GOT3 (cell line): ENCODE measurements at places on chromosomes 13 and 19.

DNA sequence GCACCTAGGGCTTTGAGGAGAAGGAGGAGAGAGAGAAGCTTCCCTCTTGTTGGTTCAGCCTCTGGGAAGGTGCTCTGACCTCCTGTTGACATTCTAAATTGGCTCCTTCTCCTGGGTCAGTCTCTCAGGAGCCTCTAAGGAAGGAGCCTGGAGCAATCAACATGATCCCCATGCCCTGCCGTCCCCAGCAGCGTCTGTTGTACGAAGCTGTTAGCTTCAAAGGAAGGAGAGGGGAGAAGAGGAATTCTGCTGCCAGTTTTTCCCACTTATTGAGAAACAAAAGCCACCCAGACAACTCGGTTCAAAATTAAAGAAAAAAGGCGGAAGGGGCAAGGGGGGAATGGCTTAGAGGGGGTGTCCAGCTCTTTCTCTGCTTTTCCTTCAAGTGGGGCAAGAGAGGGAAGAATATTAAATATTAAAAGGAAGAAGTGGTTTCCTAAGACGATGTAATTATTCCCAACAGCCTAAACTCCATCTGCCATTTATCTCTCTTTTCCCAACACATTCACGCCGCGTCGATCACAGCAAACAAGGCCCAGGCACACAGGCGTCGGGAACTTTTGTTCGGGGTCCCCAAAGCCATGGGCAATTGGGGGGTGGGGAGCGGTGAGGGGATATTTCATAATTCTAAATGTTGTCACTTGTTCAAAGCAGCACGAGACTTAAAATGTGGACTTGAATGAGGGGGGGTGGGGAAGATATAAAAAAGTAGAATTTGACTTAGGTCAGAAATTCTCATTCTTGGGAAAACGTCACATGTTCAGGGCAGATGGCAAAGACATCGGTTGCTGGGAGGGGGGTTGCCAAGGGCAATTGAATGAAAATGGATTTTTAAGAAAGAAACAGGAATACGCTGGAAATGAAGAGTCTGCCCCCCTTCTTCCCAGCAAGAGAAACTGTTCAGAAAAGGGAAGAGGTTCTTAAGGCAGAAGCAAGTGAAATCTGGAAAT is 116.8 kb upstream of the CACNA1A start:
- DNase-seq: no peak

DNA sequence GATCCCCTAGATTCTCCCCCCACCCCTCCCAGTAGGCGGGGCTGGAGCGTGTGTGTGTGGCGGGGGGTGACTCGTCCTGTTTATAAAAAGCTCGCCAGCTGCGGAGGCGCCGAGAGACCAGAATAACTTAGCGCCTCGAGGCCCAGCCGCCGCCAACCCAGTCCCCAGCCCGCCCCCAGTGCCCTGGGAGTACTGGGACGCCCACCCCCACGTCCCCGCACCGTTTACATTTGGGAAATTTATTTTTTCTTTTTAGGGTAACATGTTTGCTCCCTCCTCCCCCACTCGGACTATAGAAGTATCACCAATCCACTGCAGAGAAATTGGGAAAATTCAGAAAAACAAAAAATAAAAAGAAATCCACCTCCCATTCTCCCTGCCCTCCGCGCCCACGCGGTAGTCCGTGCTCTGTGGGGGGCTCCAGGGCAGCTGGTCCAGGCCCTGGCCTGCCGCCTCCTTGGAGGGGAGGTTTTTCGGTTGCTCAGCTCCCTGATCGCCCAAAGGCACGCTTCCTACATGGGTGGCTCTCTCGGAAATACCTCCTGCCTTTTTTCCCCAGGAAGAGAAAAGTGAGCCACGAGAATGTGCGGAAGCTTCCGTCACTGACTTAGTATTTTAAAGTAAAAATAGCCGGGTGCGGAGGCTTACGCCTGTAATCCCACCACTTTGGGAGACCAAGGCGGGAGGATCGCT is 1.5 kb upstream of the RAB3A start:
- no peak for DNase-seq

DNA sequence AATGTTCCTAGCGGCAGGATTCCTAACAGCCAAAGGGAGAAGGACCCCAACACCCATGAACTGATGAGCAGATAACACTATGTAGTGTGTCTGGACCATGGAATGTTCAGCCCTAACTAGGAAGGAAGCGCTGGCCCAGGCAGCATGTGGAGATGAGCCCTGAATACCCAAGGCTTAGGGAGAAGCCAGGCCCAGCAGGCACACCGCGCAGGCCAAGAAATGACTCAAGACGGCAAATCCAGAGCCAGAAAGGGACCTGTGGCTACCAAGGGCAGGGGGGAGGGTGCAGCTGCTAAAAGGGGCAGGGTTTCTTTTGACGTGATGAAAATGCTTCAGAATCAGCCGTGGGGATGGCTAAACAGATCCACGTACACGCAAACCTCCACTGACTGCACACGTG is 20.7 kb upstream of the TINCR start:
- no peak for DNase-seq

GRCh38 chr19:6413721-6414643 is 10.6 kb downstream of the KHSRP start:
- DNase-seq: no peak

DNA sequence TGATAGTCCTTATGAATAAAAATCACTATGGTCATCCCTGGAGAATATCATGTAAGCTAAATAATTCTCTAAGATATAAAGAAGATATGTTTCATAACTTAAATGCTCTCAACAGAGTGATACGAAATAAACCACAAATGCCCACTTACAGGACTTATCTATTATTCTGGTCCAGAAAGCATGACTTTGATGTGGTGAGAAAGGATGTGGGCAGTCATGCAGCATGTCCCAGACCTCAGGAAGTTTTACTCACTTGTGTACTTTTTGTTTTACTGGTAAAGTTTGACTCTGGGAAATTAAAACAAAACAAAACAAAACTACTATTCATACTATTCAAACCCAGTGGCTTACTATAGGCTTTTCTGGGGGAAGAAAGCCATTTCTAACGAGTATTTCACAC is 483.2 kb upstream of the SLITRK6 start:
- no peak for DNase-seq

GRCh38 chr13:36919171-36919832 is 736 bp downstream of the SMAD9 start:
- DNase-seq: no peak

GRCh38 chr13:78004821-78005220 is 86.2 kb upstream of the EDNRB start:
- no peak for DNase-seq

- no peak for DNase-seq
These were observed 84.5 kb upstream of the UFM1 start for GRCh38 chr13:38265132-38265497.
